ENCODE measurements at places on chromosomes 6 and 20. TPM values are rescaled to one million over a fixed set of nuclear protein-coding genes. Genes with fewer than 3 reads are reported as not detected.

PRICKLE4 gene
- 0.67 TPM for total RNA-seq

DNA sequence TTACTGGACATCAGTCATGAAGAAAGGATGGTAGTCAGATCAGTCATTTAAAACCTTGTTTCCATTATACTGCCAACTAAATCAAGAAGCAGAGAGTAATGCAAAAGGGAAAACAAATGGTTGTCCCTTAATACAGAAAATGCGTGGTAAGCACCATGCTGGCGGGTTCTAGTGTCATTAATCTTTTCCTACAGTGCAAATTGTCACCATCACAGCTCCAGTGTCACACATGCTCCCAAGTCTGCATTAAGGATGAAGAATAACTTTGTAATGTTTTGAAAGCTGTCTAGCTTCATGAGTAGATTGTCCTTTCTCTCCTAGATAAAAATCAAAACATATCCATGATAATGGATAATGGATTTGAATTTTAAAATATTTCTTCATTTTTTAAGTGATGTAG is 735.6 kb downstream of the EPHA7 start:
- no peak for DNase-seq

SLC16A10 gene
- total RNA-seq, result 16.9 TPM

LY6G5B gene
- 12.6 TPM for total RNA-seq

DNA sequence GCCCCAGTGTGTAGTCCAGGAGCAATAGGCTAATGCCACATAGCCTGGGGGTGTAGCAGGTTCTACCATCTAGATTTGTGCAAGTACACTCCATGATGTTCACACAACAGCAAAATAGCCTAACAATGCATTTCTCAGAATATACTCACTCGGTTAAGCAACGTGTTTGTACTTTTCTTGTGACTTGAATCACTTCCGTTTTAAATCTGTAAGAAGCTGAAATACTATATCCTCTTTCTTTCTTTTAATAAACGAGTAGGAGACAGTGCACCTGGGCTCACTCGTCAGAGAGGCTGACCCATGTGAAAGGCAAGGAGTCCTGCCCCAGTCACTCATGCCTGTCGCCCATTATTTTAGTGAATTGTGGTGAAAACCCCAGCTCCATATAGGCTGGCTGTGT is 201.6 kb downstream of the FOXA2 start:
- no peak for DNase-seq

DNA sequence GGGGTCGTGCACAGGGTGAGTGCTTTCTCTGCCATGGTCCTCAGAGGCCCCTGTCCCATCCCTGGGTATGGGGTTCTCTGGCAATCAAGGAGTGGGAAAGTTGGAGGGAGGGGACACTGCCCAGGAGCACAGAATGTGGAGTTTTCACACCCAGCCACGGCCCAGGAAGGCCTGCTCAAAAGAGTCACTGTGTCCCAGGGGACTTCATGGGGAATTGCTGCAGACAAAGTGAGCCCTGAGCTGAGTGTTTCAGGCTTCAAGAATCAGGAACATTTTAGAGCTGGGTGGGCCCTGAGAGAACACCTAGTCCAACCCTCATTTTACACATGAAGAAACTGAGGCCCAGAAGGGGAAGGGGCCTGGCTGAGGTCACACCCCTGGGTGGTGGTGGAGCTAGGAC is 5.7 kb downstream of the MAPK13 start:
- no peak for DNase-seq

PRSS35 gene
- total RNA-seq, result 2.9 TPM

MUC21 gene
- total RNA-seq, result not detected

DNA sequence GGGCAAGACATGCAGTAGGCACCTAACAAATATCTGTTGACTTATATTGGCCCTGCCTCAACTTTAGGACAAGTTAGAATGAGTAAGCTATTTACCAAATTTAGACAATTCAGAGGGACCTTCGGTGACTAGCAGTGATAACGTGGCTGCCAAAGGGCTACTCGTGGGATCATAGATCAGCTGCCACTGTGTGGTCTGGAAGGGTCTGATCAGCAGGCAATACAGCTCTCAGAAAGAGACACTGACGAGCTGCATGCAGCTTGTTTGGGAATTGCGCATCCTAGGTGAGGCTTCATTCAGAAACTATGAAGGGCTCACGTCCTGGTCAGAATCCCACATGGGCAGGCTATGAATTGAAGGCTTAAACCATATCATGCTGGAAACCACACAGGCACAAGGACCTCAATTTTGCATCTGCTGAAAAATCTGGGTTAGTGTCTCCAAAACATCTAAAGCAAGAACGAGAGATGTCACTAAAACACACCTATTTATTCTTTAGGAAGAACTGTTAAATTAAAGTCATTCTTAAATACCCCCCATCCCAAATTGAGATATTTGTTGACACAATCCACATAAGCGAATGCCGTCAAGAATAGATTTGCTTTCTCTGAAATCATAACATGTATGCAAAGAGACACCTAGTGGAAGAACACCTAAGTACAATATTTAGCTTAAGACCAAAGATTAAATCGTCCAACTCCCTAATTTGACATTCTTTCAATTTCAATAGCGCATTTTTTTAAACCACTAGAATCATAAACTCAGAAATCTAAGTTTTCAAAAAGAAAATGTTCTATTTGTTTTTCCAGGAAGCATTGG is 79.6 kb downstream of the IPCEF1 start:
- no peak for DNase-seq

DNA sequence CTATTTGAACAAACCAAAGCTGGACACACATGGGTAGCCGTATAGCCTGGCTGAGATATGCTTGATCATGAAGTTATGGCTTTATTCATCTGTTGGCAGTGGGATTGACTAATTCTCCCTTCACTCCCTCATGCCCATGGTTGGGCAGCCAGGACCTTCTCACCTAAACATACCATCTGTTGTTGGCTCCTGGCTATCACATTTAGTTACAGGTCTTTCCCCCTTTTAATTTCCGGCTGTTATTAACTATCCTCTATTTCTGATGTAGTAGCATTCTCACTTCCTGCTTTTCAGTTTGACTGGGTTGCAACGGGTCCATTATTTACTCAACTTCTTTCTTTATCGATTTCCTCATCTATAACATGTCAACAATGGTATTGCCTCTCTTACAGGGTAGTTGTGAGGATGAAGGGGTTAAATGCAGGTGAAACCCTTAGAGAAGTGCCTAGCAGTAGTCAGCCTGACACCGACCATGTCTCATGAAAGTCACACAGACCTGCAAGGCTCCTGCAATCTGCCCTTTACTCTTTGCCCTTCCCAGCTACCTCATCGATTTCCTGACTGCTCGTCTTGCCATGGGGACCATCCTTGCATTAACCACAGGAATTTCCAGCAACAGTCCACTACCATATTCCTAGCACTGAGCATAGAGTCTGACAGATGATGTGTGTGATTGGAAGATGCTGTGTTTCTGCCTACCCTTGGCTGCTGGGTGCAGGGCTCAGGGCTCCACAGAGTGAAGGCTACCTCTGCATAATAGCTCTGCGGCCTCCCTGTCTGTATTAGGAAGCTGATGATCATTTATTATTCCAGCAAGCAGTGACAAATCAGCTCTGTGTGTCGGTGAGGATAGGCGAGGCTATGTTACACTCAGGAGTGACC is 42.2 kb downstream of the PPP1R14C start:
- no peak for DNase-seq

- no peak for DNase-seq
These were observed 3.2 kb downstream of the LEMD2 start for GRCh38 chr6:33785778-33786177.

SCRT2 gene
- total RNA-seq, result 0.34 TPM

F13A1 gene
- 1.5 TPM for total RNA-seq

MUC22 gene
- not detected for total RNA-seq

GRCh38 chr6:152508477-152508876 is 128.7 kb downstream of the SYNE1 start:
- DNase-seq, result no peak

- DNase-seq, result no peak
These were observed 373.4 kb downstream of the THBS2 start for GRCh38 chr6:168880271-168880670.

All from H1 (cell line).